ENCODE measurements at places on chromosomes 7 and 10. TPM values are rescaled to one million over a fixed set of nuclear protein-coding genes. Genes with fewer than 3 reads are reported as not detected.

GRCh38 chr7:123677061-123677715 is 21.5 kb downstream of the LMOD2 start:
- H3K36me3 ChIP-seq = peaks cover 18% of the 10 kb centered on the region
- no peak overlapping the region for H3K4me3 ChIP-seq
- no peaks in the 10 kb centered on the region for H3K27me3 ChIP-seq
- no peak overlapping the region for H3K27ac ChIP-seq

DNA sequence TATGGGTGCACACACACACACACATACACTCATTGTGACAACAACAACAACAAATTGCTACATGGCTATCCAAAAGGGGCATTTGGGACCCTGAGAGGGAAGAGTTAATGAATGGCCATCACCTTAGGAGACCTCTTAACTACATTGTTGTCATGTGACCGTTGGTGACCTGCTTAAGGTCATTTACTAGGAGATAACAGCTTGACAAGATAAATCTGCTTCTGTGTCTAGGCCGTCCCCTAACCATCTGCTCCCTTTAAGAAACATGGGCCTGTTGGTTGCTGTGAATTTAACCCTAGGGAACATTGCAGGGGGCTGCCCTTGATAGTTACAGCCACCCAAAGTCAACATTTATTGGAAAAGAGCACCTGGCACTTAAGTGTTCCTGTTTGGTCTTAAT is 29.7 kb downstream of the C1QL3 start:
- H3K4me1 ChIP-seq = no peaks in the 10 kb centered on the region
- H3K36me3 ChIP-seq = peaks cover 45% of the 10 kb centered on the region
- no peak overlapping the region for H3K4me3 ChIP-seq
- no peaks in the 10 kb centered on the region for H3K27me3 ChIP-seq
- H3K27ac ChIP-seq = no peak overlapping the region
- DNase-seq = no peak

The CTTNBP2 gene
- not detected for polyA plus RNA-seq

DNA sequence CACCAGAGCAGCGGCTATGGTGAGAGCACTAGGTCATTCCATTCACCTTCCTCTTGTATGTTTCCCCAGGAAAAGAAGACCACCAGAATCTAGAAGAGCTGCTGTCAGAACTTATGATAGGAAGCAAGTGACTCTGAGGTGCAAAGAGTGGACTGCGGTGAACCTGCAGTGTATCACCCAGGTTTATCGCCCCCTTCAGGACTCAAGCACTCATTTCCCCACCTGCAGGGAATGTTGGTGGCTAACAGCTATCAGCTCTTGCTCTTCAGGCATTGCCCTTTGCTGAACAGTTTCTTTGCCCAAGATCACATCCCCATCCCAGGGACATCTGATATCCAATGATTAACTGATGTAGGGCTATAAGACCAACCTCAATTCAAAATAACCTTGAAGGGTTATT is 66.3 kb upstream of the IL6 start:
- no peak for DNase-seq
- peaks cover 38% of the 10 kb centered on the region for H3K4me1 ChIP-seq
- H3K4me3 ChIP-seq = no peak overlapping the region
- H3K27me3 ChIP-seq = no peaks in the 10 kb centered on the region

The DENND11 gene
- 4.7 TPM for polyA plus RNA-seq

The PCLO gene
- polyA plus RNA-seq = not detected

- H3K4me1 ChIP-seq = peaks cover 14% of the 10 kb centered on the region
- peak overlapping the region; percentile 89 for H3K4me3 ChIP-seq
- no peak overlapping the region for H3K27ac ChIP-seq
These were observed 1.8 kb downstream of the GNAI1 start for GRCh38 chr7:80136261-80137055.

DNA sequence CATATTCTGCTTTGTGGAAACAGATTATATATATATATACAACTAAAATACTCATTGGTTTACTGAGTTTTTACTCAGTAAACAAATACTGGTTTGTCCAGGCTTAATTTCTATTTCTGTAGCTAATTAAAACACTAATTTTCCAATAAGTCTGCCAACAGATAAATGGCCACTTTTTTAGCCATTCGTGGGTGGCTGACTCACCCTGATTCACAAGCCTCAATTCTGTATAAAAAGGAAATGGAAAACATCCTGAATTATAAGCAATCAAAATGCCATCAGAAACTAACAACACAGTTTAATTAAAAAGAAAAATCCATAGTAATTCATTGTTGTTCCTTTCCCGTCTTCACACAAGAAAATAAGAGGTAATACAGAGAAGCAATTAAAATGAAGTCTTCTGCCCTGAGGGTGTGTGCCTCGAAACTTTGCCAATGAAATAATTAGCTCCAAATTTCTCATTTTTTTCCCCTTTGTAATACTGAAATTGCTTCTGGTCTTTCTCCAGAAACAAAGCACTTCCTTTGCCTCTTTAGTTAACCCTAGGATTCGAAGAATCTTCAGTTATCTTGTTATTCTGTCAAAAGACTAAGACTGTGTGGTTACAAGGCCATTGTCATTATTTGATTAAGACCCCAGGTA is 118.7 kb upstream of the PTN start:
- DNase-seq = no peak
- no peaks in the 10 kb centered on the region for H3K27me3 ChIP-seq
- no peak overlapping the region for H3K4me3 ChIP-seq
- no peaks in the 10 kb centered on the region for H3K36me3 ChIP-seq

GRCh38 chr10:75978213-75978612 is 546.8 kb downstream of the LRMDA start:
- no peaks in the 10 kb centered on the region for H3K27me3 ChIP-seq
- H3K4me3 ChIP-seq = no peak overlapping the region
- no peaks in the 10 kb centered on the region for H3K4me1 ChIP-seq

The LRRD1 gene
- not detected for polyA plus RNA-seq

GRCh38 chr7:38330039-38330438 is 56.6 kb upstream of the TARP start:
- DNase-seq = no peak
- H3K36me3 ChIP-seq = peaks cover 8% of the 10 kb centered on the region
- H3K27ac ChIP-seq = no peak overlapping the region
- H3K4me3 ChIP-seq = no peak overlapping the region

- no peaks in the 10 kb centered on the region for H3K4me1 ChIP-seq
- DNase-seq = no peak
- H3K4me3 ChIP-seq = no peak overlapping the region
- H3K27me3 ChIP-seq = no peaks in the 10 kb centered on the region
- H3K27ac ChIP-seq = no peak overlapping the region
- no peaks in the 10 kb centered on the region for H3K36me3 ChIP-seq
These were observed 53.8 kb upstream of the EGR2 start for GRCh38 chr10:62869958-62870357.

- no peak overlapping the region for H3K27ac ChIP-seq
- no peak overlapping the region for H3K4me3 ChIP-seq
- H3K4me1 ChIP-seq = no peaks in the 10 kb centered on the region
- H3K27me3 ChIP-seq = no peaks in the 10 kb centered on the region
These were observed 72.3 kb downstream of the PRR15 start for GRCh38 chr7:29636009-29636351.

GRCh38 chr7:92682330-92682729 is 92.1 kb upstream of the FAM133B start:
- no peaks in the 10 kb centered on the region for H3K27me3 ChIP-seq
- no peak for DNase-seq
- no peak overlapping the region for H3K27ac ChIP-seq
- H3K4me1 ChIP-seq = peaks cover 4% of the 10 kb centered on the region
- no peaks in the 10 kb centered on the region for H3K36me3 ChIP-seq

The DNAAF5 gene
- polyA plus RNA-seq = 2.0 TPM

- H3K4me3 ChIP-seq = peak overlapping the region; percentile 4
- H3K36me3 ChIP-seq = no peaks in the 10 kb centered on the region
- peak; percentile 87 for DNase-seq
- no peaks in the 10 kb centered on the region for H3K27me3 ChIP-seq
- peak overlapping the region; percentile 91 for H3K27ac ChIP-seq
These were observed 4.4 kb upstream of the IRF5 start for GRCh38 chr7:128933180-128933891.

DNA sequence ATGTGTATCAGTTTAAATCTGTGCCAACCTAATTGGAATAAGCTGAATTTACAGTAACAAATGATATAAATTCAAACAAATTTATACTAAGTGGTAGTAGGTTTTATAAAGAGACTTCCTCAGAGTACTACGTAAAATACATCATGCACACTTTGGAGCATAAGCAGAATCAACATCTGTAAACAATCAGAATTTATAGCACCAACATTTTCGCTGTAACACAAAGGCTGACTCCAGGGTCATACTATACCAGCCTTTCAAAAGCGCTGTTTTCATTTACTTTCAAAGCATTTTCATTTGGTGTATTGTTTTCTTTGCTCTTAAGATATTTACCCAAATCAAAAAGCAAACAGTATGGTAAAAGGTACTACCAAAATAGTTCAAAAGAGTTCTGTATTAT is 29.3 kb upstream of the TMEM168 start:
- peaks cover 9% of the 10 kb centered on the region for H3K36me3 ChIP-seq
- no peaks in the 10 kb centered on the region for H3K27me3 ChIP-seq
- no peak overlapping the region for H3K27ac ChIP-seq

DNA sequence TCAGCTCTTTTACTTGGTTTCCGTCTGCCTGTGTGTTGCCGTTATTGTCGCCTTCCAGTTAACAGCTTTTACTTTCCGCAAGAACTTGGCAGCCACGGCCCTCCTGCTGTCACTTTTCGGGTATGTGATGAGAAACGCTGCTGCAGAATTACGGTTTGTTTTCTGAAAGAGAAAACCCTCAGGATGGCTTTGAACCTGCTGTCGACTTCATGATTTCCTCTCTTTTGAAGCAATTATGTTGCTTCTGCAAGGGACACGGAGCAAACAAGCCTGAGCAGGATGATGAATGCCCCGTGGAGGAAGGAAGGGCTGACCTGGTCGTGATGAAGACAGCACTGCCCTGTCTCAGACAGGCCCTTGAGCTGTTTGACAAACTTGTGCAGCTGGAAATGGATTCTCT is 339.8 kb downstream of the ABCA13 start:
- no peaks in the 10 kb centered on the region for H3K36me3 ChIP-seq
- no peak overlapping the region for H3K4me3 ChIP-seq
- no peak for DNase-seq
- peaks cover 3% of the 10 kb centered on the region for H3K27me3 ChIP-seq
- H3K4me1 ChIP-seq = peaks cover 5% of the 10 kb centered on the region

- no peak for DNase-seq
- peaks cover 6% of the 10 kb centered on the region for H3K4me1 ChIP-seq
- no peaks in the 10 kb centered on the region for H3K36me3 ChIP-seq
- no peak overlapping the region for H3K27ac ChIP-seq
These were observed 134.6 kb upstream of the FGFR2 start for GRCh38 chr10:121732656-121733445.

The TMEM176A gene
- 129 TPM for polyA plus RNA-seq

GRCh38 chr10:112375721-112376395 is 1.9 kb downstream of the ACSL5 start:
- peaks cover under 1% of the 10 kb centered on the region for H3K36me3 ChIP-seq
- no peaks in the 10 kb centered on the region for H3K27me3 ChIP-seq
- H3K27ac ChIP-seq = peak overlapping the region; percentile 98
- DNase-seq = peak; percentile 89

The IQUB gene
- polyA plus RNA-seq = not detected

GRCh38 chr10:109906316-109906715 is 17.0 kb downstream of the XPNPEP1 start:
- no peaks in the 10 kb centered on the region for H3K27me3 ChIP-seq
- H3K27ac ChIP-seq = no peak overlapping the region
- H3K4me1 ChIP-seq = peaks cover 12% of the 10 kb centered on the region
- DNase-seq = no peak

DNA sequence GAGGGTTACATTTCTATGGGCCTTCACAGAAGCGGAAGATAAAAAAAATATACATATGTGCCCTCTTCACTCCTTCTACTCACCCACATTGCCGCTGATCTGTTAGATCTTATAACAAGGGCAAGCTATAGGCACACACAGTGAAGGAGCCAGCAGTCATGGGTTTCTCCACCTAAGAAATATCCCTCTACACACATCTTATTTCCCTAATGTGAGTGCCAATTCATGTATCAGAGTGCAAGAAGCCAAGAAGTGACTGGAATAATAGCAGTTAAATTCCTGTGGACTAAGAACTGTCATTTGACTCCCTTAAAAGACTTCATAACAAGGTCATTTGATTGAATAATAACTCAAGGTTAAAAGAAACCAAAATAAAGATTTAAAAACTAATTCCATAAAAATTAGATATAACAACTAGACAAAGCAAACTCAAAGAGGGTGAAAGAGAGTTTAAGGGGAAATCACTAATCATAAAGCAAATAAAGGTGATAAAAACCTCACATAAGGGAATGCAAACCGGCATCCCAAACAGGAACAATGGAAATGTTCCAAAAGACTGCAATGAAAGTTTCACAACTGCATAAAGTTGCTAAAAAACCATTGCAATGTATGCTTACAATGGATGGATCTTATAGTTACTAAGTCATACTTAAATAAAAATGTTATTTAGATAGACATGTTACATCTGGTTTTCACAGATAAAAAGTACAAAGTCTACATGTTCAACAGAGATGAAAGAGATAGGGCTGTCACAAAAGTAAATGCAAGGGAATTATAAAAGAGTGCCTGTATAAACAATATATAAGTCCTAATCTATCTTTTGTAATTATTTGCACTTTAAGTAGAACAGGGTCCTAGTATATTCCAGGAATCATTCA is 42.8 kb downstream of the ARHGAP21 start:
- no peak overlapping the region for H3K4me3 ChIP-seq
- no peak for DNase-seq
- no peaks in the 10 kb centered on the region for H3K27me3 ChIP-seq
- H3K36me3 ChIP-seq = no peaks in the 10 kb centered on the region

DNA sequence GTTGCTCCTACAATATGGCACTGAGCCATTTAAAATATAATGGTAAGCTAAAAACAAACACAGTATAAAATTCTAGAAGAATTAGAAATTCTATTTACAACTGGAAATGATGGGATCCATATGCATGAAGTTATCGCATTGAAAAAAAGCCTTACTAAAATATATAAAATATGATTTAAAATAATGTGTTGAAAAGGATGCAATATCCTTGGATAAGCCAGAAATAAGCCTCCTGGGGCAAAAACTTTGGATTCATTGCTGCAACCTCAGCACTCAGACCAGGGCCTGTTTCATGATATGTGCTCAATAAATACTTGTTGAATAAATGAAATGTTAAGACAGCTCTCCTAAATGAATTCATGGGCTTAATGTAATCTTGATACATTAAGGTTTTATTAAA is 170.2 kb downstream of the SEM1 start:
- H3K36me3 ChIP-seq = no peaks in the 10 kb centered on the region
- no peaks in the 10 kb centered on the region for H3K27me3 ChIP-seq
- H3K27ac ChIP-seq = no peak overlapping the region
- no peak overlapping the region for H3K4me3 ChIP-seq

The MTPN gene
- polyA plus RNA-seq = 73.6 TPM

DNA sequence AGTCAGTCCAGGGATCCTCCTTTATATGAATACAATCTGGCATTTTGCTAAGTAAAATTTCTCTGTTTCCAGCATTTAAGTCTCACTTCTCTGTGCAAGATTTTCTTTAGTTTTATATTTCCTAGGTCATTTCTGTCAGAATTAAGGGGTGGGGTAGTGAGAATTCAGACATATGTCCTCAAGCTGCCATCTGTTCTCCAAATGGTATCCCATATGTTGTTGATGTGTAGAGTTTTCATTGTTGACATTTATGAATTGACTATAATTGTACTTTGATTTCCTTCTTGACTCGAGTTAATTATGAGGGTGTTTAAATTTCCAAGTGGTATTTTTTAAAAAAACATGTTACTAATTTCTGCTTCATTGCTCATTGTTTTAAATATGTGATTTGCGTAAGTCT is 148.8 kb downstream of the NPSR1 start:
- H3K36me3 ChIP-seq = no peaks in the 10 kb centered on the region
- DNase-seq = no peak
- H3K4me1 ChIP-seq = no peaks in the 10 kb centered on the region
- H3K27ac ChIP-seq = no peak overlapping the region
- H3K27me3 ChIP-seq = no peaks in the 10 kb centered on the region

GRCh38 chr10:17617031-17617911 is at the start of gene HACD1:
Gene HACD1 (minus strand): TSS chr10:17617374. CDS start chr10:17617339, 35 bp downstream.
- peak; percentile 25 for DNase-seq
- peak within 1 kb of the TSS; percentile 66 for H3K4me3 ChIP-seq
- H3K27me3 ChIP-seq = no peaks in the 10 kb centered on the region
- no peaks in the 10 kb centered on the region for H3K36me3 ChIP-seq
- no peak within 1 kb of the TSS for H3K27ac ChIP-seq

The ZNF488 gene
- polyA plus RNA-seq = not detected
